ENCODE measurements at places on chromosomes 7 and 10.

DNA sequence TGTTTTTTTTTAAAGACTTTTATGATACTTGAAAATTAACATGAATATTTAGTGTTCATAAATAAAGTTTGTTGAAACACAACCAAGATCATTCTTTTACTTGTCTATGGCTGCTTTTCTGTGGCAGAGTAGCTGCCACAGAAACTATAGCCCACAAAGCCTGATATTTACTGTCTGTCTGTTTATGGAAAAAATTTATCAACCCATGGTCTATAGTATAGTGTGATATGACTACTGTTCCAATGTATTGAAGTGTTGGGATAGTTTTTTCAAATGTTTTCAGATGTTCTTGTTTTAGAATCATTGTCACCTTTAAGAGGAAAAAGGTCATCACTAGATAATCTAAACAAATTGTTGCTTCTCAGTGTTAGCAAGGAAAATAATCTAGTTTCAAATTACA is 10.8 kb downstream of the TFAM start:
- no peak for DNase-seq

GRCh38 chr7:2037301-2037807 is 195.4 kb downstream of the MAD1L1 start:
- DNase-seq, result no peak

- DNase-seq, result no peak
Measured at GRCh38 chr10:451021-451471, 238.4 kb downstream of the DIP2C start.

- DNase-seq, result no peak
Measured at GRCh38 chr10:119415536-119416503, 126.7 kb downstream of the RGS10 start.

DNA sequence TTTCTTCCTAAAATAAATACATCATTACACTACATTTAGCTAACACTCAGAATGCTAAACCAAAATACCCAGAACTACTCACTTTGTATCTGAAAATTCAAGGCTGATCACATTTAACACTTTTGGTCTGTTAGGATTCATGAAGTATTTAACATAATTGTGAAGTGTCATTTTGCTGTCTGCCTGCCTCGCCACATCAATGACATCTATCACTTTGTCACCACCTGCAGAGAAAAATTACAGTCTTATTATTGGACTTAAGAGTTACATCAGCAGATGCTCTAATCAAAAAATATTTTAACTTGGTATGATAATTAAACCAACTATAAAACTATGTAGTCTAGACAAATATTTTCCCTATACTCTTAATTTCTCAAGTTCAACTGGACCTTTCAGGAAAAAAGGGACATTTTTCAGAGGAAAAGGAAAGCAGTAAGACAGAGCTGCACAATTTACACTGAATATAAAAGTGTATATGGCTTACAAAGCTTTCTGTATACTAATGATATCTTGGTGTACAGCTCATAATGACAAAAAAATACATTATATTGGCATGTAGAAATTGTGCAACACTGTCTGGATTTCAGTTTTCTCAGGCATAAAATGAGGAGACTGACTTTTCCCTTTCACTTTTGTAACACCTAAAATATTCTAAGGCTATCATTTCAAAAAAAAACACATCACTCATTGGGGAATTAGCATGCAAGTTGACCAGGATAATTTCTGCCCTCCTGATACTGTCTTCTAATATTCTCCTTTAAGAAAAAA is 49.2 kb downstream of the KDM7A start:
- no peak for DNase-seq

DNA sequence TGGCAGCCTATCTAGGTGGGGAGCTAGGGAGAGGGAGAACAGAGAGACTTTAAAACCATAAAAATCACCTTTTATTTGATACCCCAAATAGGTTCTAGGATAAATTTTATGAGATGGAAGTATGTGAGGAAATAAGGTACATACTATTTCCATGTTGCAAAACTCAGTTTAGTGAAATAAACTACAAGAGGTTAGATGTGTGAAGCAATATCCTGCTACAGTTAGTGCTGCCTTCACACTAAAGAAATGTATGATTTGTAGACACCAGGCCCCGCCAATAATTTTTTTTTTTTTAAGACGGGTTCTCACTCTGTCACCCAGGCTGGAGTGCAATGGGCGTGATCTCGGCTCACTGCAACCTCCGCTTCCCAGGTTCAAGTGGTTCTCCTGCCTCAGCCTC is 34.4 kb upstream of the RSBN1L start:
- DNase-seq, result no peak

GRCh38 chr7:2049111-2049781 is 183.5 kb downstream of the MAD1L1 start:
- DNase-seq, result no peak
